Fibroblast of mammary gland (primary cell): ENCODE measurements at places on chromosomes 1 and 21.
A peak's percentile ranks its signal among the peaks of the same experiment; 100 is the strongest.

GRCh38 chr1:19044975-19045831, 88.7 kb upstream of the IFFO2 start:
- peak; percentile 51 for DNase-seq

- DNase-seq: no peak
These were observed 67.8 kb downstream of the NTMT2 start for GRCh38 chr1:170213596-170213995.

DNA sequence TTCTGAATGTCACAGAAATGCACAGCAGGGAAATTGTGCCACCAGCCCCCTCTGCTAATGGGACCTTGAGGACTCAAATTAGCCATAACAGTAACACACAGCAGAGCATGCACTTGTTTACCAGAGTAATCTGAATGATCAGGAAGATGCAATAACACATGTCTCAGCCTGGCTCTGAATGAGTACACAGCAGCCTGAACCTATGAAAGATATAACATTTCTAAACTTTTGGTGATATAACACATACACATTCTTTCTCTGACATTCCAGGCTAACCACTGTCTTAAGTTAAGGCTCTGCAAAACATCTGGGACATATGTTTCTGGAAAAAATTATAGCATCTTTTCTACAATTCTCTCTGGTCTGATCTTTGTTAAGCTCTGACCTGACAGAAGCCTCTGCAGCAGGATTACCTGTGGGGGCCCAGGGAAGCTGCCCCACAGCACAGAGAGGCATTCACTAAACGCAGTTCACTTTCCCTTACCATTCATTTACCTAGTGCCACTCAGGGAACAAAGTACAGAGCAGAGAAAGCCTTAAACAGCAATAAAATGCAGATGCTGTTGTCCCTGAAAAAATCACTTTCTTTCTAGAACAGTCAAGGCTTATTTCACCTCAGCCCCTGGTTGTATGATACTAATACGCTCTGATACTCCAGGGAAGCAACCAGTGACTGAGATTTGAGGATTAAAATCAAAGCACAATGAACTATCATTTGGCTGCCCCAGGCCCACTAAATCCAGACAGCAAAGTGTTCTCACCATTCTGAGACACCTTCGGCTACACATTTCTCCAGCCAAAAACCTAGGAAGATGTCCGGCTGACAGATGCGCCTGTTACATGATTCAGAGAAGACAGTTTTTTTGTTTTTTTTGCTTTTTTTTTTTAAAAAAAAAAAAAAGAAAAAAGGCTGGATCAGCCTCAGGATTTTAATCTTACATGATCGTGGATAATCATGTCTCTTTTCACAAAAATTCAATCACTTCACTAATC, 54.0 kb upstream of the CNN3 start:
- DNase-seq: peak; percentile 72

DNA sequence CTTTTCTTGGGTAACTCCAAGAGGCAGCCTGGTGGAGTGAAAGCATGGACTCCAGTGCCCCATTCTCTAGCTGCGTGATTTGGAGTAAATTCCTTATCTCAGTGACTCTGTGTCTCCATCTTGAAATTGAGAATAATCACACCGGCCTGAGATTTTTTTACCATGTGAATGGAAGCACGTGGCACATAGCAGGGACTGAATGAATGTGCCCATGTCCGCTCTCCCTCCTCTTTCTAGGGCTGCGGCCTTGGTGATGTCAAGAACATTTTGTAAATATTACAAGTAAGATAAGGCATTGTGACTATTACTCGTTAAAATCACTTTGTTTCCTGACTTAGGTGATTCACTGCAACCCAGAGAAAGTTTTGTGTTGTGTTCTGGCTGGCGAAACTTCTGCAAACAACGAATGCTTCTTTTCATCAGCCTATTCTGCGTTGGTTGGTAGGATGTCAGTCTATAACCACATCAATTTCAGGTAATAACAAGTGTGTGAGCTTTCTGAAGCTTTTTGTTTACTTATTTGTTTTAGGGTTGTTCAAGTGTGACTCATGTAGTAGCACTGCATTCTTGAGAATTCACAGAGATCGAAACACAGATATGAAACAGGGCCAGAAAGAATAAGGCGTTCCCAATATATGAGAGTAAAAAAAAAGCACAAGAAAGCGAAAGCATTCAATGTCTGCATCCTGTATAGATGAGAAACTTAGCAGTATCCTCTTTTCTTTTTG, 135.7 kb upstream of the SLC45A1 start:
- peak; percentile 22 for DNase-seq

- DNase-seq: no peak
These were observed 82.2 kb downstream of the FMN2 start for GRCh38 chr1:240173836-240174235.

GRCh38 chr1:30764396-30764795, 6.8 kb upstream of the LAPTM5 start:
- DNase-seq: no peak

GRCh38 chr1:201350884-201351283, 26.6 kb downstream of the TNNT2 start:
- DNase-seq: no peak

DNA sequence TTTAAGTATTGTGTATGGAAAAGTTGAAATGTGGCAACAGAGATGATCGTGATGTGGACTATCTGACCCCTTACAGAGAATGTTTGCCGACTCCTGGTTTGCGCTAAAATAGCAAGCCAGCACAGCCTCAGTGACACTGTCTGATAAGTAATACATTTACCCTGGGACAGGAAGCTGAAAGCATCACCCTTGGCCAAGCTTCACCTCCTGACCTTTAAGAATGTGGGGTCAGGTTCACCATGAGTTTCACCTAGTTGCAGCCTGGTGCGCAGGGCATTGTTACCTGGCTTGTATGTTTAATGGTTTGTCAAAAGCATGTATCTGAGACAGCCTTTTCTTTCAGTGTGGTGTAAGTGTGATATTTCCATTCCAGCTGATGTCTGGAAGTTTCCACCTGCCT, 29.2 kb downstream of the TRAF5 start:
- DNase-seq: no peak

GRCh38 chr21:35071347-35071746, 22.2 kb upstream of the RUNX1 start:
- DNase-seq: no peak
